ENCODE measurements at places on chromosomes 3 and 15.

DNA sequence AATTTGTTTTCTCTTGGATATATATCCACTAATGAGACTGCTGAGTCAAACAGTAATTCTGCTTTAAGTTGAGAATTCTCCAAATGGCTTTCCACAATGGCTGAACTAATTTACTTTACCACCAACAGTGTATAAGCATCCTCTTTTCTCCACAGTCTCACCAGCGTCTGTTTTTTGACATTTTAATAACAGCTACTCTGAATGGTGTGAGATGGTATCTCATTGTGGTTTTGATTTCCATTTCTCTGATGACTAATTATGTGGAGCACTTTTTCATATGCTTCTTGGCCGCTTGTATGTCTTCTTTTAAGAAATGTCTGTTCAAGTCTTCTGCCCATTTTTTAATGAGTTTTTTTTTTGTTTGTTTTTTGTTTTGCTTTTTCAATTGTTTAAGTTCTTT, 206.2 kb downstream of the CTNNB1 start:
- DNase-seq, result no peak

DNA sequence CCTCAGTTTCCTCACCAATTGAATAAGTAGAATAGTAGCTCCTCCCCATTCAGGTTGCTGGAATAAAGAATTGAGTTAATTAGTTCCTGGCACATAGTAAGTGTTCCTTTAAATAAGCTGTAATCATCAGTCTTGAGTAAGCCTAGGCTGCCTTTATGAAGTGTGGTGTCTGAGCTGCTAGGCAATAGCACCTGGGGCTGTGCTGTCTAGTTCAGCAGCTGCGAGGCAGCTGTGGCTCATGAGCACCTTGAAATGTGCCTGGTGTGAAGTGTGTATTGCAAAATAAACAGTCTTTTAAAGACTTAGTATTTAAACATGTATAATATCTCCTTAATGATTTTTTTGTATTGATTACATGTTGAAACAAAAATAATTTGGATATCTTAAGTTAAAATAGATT, 77.6 kb downstream of the TOP2B start:
- no peak for DNase-seq

DNA sequence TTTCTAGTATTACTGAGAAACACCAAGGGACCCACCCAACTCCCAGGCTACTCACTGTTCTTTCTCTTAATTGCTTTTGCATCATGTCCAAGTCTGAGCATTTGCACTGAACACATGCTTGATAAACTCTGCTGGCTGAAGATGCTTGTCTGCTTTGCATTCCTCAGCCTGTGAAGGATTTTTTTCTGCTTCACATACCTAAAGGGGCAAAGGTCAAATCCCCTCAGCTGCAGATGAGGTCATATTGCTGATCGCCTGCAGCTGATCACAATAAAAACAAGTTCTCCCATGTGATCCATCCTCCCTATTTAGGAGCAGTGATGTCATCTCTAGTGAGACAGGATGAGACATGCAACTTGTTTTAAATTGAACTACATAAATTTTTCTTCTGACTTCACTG, 84.6 kb upstream of the DCBLD2 start:
- DNase-seq, result no peak

GRCh38 chr3:151174351-151174750, 28.7 kb downstream of the GPR171 start:
- no peak for DNase-seq

DNA sequence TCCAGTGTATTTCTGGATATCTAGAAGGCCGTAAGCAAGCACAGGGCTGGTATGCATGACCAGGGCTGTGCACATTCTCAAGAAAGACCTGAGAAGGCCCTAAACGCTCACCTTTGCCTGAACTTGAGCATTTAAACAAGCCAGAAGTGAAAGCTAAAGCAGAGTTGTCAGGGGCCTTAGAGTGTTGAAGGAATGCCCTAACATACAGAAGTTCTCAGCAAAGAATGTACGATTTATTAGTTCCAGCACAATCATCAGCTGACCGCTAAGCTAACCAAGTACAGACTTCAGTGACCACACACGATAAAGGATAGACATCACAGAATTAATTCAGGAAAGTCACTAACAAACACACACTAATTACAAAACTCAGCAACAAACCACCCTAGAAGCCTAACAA, 8.7 kb downstream of the HLTF start:
- no peak for DNase-seq

- DNase-seq, result no peak
These were observed 64.3 kb upstream of the PLCL2 start for GRCh38 chr3:16820485-16820884.

GRCh38 chr3:45994419-45995235, 997 bp downstream of the FYCO1 start:
- peak; percentile 34 for DNase-seq

DNA sequence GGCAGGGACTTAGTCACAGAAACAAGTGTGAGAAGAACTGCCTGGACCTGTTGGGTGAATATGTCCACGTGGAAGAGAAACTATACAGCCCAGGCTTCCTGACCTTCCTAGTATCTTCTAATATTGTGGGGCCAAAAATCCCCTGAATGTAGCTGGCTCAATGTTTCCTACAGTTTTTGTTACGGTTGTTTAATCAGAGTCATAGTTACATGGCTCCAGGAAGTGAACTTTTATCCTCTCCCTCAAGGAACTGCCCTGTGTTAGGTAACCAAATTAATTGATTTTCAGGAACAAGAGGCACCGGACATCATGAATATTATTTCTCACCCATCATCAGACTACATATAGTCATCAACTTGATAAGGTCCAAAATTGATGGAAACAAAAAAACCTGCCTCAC, 59.0 kb downstream of the ANXA2 start:
- DNase-seq, result no peak

GRCh38 chr3:139602003-139602402, 62.5 kb upstream of the RBP1 start:
- DNase-seq, result no peak

DNA sequence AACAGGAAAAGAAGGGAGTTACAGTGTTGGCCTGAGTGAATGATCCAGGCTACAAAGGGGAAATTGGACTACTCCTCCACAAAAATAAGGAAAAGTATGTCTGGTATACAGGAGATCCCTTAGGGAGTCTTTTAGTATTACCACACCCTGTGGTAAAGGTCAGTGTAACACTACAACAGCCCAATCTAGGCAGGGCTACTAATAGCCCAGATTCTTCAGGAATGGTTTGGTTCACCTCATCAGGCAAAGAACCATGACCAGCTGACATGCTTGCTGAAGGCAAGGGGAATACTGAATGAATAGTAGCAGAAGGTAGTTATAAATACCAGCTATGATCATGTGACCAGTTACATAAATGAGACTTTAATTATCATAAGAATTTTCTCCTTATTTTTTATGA, 372.6 kb upstream of the ATP11B start:
- DNase-seq, result no peak

DNA sequence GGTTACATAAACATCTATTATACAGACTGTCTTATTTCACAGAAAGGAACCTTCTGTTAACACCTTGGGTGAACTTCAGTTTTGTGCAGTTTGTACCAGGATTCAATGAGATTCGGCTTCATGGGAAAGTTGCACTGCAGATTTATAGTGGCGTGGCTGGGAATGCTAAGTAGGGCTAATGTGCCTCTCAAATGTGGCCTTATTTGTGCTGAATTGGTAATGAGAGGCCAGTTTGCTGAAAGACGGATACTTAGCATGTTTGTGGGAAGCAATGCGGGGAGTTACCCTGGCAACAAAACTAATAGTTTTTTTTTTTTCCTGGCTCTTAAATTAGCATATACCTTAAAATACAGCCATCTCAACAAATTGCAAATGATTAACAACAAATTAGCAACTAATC, 28.6 kb upstream of the CEMIP start:
- DNase-seq, result no peak

- no peak for DNase-seq
These were observed 278.0 kb downstream of the FOXP1 start for GRCh38 chr3:71305231-71306206.

DNA sequence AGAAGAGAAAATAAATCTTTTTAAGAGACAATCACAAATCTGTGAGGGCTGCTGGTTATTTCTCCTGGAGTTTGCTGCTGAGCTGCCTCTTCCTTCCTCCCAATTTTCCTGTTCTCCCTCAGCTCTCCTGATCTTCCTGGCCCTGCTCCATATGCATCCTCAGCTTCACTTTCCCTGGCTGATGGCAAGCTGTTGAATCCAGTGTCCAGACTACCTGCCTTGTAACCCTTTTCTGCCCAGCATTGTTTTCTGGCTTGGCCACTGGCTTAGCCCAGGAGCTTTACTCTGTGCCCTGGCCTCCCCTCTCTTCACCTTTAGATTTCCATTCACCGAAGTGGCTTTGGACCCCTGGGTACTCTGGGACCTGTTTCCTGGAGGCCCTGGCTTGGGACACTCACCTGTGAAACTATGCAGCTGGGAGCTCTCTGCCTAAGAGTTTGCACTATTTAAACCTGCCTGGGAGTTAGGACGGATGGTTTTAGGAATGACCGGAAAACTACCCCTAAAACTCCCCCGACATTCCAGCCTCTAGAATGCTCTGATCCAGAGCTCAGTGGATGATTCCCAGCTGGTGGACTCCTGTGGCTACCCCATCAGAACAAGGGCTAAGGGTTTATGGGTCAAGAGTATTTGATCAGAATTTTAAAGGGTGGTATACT, 90.0 kb downstream of the RBPMS2 start:
- no peak for DNase-seq

GRCh38 chr3:48715174-48715800, 1.7 kb downstream of the IP6K2 start:
- DNase-seq, result no peak

DNA sequence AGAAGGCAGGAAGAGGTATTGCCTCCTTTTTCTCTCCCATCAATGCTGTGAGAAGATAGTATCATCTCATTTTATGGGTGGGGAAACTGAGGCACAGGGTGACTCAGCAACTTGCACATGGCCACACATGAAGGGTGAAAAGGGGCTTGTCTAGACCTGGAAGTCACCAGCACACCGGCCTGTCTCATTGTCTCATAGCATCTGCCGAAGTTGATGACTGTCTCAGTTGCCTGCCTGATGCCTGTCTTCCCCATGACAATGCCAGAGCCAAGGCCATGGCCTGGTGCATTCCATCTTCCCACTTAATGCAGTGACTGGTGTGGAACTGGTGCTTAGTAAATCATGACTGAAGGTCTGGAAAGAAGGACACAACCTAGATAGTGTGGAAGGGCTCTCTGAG, 27.9 kb upstream of the PRR23E start:
- no peak for DNase-seq

DNA sequence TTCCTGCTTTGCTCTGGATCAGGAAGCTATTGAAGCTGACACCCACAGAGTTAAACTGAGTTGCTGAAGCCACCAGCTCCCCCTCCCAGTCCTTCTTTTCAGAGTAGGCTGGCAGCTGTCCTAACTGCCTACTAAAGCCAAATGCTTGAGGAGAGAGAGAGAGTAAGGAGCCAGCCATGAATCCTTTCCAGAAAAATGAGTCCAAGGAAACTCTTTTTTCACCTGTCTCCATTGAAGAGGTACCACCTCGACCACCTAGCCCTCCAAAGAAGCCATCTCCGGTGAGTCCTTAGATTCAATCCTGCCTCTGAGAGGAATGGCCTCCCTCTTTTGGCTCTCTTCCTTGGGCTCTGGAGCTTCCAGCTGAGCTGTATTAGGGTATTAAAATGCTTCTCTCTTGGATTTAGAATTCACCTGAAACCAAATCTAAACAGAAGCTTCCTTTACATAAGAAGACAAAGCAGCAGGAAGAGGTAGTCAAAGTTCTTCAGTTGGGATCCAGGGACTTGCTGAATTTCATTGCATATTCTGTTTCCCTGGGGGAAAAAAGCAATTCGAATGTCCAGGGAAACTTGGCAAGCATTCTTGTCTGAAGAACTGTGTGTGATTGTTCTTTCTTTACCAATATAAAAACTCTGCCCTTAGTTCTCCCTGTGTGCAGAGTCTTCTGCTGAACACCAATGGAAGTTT, at the start of gene SLC15A2:
Gene SLC15A2, plus strand, starts transcription at position 101 of the 690 bp plus-strand sequence. Its CDS starts 76 bp downstream, at position 177.
- no peak for DNase-seq

GRCh38 chr3:122533480-122533879, 18.7 kb upstream of the KPNA1 start:
- no peak for DNase-seq

DNA sequence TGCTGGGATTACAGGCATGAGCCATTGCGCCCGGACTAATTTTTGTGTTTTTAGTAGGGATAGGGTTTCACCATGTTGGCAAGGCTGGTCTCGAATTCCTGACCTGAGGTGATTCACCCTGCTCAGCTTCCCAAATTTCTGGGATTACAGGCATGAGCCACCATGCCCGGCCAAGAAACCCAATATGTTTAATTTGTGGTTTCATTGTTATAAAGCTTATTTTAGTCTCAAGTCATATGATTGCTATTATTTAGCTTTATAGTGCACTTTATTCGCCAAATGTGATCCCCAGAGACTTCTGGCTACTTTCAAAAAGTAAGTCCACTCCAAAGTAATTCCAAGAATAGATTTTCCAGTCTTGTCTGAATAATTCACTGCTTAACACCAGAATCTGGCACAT, 19.3 kb upstream of the SLC4A7 start:
- DNase-seq, result no peak

- no peak for DNase-seq
These were observed 16.5 kb downstream of the EMC3 start for GRCh38 chr3:9970020-9970652.

- no peak for DNase-seq
These were observed 204.3 kb upstream of the UBE3A start for GRCh38 chr15:25643120-25643519.

DNA sequence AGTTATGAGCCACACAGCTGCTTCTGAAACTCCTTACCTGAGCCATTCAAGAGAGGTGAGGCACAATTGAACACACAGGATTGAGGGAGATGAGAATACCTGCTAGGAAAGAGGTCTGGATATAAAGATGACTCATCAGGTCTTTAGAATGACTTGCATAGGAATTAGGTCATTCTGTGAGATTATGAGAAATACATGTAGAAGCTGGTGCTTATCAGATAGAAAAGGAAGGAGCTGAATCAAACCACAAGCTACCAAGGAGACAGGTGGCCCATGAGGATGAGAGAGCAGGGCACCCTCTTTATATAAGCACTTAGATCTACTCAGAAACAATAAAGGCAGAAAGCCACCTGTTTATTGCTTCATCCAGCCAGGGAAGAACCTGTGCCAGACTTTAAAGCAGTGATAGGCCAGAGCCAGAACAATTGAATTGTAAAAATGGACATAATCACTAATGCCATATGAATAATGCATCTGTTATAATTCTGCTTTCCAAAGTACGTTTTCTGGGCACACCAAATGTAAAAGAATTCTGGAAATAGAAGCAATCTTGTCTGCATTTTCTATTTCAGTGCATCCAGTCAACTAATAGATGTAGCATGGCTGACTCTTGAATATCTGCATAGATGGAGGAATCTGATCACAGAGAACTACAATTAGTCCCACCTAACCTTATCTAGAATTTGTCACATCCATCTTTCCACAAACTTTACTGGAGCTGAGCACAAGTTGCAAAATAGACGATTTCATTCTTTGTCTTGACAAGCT, 74.9 kb downstream of the PIK3R4 start:
- no peak for DNase-seq

- DNase-seq, result no peak
These were observed 78.8 kb downstream of the MCF2L2 start for GRCh38 chr3:183349421-183350157.

- DNase-seq, result no peak
These were observed 521.2 kb downstream of the FOXP1 start for GRCh38 chr3:71062037-71062932.

GRCh38 chr15:39451121-39451688, 129.7 kb upstream of the THBS1 start:
- DNase-seq, result no peak

GRCh38 chr15:78598348-78598747, 22.4 kb downstream of the CHRNA3 start:
- no peak for DNase-seq

- no peak for DNase-seq
These were observed 316.0 kb downstream of the RORA start for GRCh38 chr15:60912984-60913697.

GRCh38 chr3:27333843-27334242, 35.3 kb downstream of the NEK10 start:
- no peak for DNase-seq

Measured in 8988T (cell line).